Epithelial cell of proximal tubule (primary cell): ENCODE measurements at places on chromosomes 4 and X.

- peak; percentile 40 for DNase-seq
Observed at GRCh38 chrX:9433596-9433995, 31.3 kb upstream of the TBL1X start.

GRCh38 chr4:184420881-184421416 lies 53.4 kb downstream of the IRF2 start:
- no peak for DNase-seq

DNA sequence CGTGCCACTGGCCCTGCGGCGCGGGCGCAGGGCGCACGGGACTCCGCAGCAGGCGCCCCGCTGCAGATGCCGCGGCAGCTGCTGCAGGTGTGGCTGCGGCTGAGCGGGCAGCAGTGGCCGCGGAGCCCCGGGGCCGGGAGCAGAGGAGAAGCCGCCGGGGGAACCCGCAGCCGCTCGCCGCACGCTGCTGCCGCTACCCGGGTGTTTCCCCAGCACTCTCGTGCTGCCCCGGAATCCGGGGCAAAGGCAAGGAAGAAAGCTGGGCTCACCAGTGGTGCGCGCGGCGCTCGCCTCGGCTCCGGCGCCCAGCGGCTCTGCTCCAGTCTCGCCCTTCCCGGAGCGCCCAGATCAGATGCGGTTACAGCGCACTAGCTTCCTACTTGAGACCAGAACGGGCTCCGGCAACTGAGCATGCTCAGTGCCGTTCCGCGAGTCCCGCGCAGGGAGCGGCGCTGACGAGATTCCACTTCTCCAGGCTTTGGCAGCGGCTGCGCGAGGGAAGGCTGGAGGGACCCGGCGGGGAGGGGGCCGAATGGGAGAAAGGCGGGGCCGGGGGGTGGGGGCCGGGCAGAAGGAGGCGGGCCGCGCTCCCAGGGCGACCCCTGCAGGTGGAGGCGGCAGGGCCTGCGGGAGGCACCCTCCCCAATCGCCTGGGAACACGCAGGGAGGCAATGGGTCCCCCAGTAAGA lies at the start of gene APBB2:
Gene APBB2 (minus strand): TSS at position 407 of the 689 bp plus-strand sequence. CDS start 181,288 bp downstream, outside the sequence.
- peak; percentile 54 for DNase-seq

GRCh38 chr4:163600727-163601126 lies 106.2 kb downstream of the TMA16 start:
- DNase-seq = no peak

- no peak for DNase-seq
Observed at GRCh38 chrX:124145749-124146148, 184.2 kb downstream of the STAG2 start.

- no peak for DNase-seq
Observed at GRCh38 chrX:143017272-143017671, 8.5 kb upstream of the SPANXN4 start.

DNA sequence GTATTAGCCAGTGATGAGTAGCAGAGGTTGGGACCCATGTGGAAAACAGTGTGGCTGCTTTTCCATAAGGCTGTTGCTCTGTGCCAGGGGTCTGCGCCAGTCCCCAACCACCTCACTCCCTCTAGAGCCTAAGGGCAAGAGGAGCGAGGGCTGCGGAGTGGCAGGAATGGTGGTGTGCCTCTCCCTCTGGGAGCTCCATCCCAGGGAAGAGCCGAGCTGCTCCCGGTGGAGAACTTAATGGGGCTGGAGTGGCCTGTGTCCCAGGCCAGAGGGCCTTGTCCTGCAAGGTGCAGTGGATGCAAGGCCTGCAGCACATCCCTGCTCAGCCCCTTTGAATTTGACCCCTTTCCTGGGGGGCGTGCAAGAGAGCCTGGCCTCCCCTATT lies 105.4 kb upstream of the GRXCR1 start:
- DNase-seq = no peak

DNA sequence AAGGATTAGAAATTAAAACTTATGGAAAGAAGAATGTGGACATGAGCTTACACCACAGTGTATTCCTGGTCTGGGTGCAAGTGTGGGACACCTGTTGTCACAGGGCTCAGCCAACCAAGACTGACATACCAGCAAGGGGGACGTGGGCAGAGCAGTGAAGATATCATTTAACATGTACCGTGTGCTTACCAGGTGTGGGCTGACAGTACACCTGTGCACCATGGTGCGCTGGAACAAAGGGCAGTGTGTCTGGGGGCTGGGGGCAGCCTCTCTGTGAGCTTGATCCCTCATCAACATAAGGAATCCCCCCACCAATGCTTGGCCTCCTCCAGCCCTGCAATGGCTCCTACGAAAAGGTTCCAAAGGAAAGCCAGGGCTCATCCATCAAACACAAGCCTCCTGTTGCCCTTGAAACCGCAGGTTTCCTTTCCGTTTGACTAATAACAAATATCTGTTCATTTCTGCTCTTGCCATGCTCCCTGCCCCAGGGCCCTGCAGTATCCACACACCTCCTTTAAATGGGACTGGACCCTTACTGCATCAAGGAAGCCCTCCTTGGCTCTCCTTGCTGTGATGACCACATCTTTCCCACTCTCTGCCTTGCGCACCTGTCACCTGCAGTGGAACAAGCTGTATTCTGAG lies 16.7 kb downstream of the EVC2 start:
- no peak for DNase-seq

GRCh38 chr4:8192748-8193738 lies 6.0 kb upstream of the SH3TC1 start:
- no peak for DNase-seq

- DNase-seq = no peak
Observed at GRCh38 chr4:126957556-126957955, 675.2 kb upstream of the INTU start.

GRCh38 chrX:138711399-138712347 lies at the start of gene FGF13:
Gene FGF13, minus strand, starts transcription at chrX:138711717. Its CDS starts 714 bp downstream, at chrX:138711003.
- DNase-seq = no peak

DNA sequence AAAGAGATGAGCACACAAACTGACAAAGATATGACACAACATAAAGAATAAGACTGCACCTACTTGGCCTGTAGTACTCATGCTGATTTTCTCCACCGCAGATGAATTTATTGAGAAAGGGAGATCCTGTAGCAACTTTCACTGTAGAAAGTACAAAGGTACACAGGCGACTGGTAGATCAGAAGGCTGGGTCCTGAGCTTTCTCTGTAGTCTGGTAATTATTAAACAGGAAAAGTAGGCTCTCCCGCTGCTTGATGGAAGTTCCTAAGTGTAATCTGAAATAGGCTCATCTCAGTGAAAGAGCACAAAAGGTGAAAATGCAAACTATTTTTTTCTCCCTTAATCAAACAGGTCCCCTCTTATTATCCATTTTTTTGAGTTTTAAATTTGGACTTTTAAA lies at the start of gene ADH6:
Gene ADH6 (minus strand): TSS at position 175 of the 400 bp plus-strand sequence. CDS start 94 bp downstream, at position 81.
- no peak for DNase-seq

- no peak for DNase-seq
Observed at GRCh38 chr4:74055498-74055897, 17.0 kb upstream of the CXCL3 start.

GRCh38 chr4:11021333-11021732 lies 336.8 kb upstream of the CLNK start:
- DNase-seq = no peak

DNA sequence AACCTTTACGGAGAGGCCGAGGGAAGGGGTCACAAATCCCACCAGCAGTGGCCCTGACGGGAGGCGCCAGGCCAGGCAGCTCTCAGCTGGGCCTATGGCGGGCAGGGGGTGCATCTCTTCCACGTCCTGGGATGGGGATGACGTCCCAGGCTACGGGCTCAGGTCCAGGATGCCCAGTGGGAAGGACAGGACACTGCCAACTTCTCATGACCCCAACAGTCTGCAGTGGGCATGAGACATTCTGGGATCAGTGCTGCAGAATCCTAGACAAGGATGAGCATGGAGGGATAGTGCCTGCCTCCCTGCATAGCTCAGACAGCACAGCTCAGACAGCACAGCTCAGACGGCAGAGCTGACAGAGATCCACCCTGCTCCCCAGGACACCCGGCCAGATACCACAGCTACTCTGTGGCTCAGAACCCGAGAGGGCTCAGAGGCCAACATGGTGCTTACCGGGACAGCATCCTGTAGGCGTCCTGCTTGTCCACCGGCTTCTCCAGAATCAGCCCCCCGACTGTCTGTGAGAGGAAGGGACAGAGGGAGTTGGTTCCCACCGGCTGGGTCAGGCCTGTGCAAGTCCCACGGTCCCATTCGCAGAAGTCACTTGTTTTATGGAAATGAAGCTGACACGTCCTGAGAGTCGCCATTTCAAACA lies 17.3 kb downstream of the ASMTL start:
- no peak for DNase-seq

DNA sequence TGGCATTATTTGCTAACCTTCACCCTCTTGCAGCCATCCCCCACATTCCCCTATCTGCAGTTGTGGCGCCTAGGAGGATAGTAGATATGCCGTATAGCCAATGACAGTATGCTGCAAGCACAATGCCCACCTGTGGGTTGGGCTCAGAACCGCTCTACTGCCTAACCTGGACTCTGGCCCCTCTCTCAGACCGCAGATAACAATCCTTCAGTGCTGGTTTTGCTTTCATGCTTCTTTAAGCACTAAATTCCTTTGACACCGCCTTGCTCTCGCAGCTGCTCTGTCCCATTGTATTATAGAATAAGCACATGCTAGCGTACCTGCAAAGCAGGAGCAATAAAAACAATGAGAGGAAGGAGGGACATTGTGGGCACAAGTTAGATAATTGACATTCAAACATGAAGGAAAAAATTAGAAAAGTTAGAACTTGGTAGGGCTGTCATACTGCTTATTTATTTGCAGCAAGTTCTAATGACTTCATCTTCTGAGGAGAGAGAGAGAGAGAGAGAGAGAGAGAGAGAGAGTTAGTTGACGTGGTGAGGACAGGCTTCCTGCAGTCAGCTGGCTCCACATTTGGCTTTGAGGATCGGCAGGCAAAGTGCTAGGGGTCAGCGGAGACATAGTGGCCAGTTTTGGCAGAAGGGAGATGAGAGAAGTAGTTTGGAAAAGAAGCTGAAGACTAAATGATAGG lies 55.8 kb downstream of the WWC2 start:
- peak; percentile 79 for DNase-seq

DNA sequence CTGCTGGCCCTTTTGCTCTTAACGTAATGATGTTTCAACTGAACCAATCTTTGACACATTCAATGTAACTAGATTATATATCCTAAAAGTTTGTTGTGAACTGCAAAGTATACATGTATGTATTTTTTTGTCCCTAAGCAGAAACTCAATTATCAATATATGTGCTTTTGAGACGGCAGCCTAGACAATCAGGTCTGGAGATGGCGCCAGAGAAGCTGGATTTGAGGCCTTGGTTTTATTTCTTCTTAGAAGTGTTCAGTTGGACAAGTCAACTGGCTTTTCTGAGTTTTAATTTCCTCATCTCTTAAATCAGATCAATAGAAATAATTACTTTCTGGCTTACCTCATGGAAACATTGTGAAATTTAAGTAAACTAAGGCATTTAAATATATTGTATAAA lies 62.5 kb downstream of the DCAF8L1 start:
- DNase-seq = no peak

- no peak for DNase-seq
Observed at GRCh38 chr4:83536362-83537272, 709 bp downstream of the GPAT3 start.

- no peak for DNase-seq
Observed at GRCh38 chr4:40769266-40769665, 19.5 kb downstream of the NSUN7 start.
